ENCODE measurements at places on chromosomes 2 and 18.
A peak's percentile ranks its signal among the peaks of the same experiment; 100 is the strongest.

- no peak for DNase-seq
Measured at GRCh38 chr2:101830555-101830954, 133.0 kb downstream of the MAP4K4 start.

GRCh38 chr18:40088130-40088529 is 1866.9 kb upstream of the PIK3C3 start:
- DNase-seq: no peak

DNA sequence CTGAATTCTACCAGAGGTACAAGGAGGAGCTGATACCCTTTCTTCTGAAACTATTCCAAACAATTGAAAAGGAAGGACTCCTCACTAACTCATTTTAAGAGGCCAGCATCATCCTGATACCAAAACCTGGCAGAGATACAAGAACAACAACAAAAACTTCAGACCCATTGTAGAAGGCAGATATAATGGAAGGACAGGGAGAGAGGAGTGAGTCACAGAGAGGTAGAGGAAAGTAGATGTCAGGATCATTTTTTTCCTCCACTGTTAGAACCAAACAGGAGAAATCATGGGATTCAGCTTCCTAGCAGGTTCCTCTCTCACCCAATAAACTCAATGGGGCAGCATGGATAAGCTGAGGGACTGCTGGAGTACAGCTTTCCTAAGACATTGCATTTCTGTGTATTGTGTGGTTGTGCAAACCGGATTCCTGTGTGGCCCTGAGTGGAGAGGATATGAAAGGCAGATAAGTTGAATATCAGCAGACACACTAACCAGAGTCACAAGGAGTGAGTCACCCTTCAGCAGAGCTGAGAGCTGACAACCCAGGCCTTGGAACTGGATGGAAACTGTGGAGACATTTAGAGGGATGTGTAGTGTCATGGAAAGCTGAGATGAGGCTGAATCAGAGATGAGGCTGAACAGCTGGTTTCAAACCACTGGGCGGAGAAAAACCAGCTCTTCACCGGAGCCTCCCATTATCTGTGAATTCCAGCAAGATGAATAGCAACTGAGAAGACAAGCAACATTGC is 60.9 kb upstream of the MMADHC start:
- no peak for DNase-seq

DNA sequence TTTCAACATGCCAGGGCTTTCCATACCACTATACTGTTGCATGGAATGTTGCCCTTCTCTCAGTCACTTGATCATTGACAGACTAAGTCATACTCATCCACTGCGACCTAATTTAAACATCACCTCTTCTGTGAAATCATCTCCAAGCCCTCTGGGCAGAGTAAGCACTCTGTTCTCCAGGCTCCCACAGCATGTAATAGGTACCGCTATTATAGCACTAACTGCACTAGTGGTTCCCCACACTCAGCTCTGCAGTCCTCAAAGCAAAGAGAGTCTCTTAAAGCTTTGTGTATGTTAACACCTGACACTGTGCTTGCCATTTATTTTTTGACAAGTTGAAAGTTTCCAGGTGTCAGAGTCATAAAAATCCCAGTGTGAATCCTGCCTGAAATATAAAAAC is 947.2 kb downstream of the ERBB4 start:
- no peak for DNase-seq

DNA sequence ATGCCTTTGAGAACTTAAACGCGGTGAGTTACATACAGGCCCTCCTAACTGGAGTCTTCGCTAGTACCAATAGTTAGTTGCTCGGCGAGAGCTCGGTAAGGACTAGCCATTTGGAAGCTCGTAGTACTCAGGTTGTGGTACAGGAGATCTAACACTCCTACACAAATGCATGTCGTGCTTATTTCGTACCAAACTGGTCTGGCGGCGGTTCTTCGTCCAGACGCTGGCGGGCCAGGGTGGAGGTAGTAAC is 346 bp upstream of the VRK2 start:
- DNase-seq: no peak

GRCh38 chr18:785242-785641 is 26.8 kb downstream of the YES1 start:
- DNase-seq: no peak

DNA sequence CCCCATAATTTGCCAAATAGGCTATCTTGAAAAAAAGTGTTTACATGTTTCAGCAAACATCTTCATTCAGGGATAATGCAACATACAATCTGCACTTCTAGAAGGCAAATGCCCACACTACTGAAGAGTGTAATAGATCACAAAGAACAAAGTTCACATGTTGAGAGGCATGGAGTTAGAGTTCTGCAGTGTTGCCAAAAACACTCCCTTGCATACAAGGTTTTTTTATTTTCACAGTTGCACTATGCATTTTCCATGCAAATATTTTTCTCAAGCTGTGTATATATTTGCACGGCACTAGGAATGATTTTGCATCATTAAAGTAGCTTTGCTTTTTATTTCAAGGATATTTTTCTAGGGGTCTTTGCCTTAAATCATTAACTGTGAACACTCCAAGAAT is 409.9 kb downstream of the THSD7B start:
- no peak for DNase-seq

DNA sequence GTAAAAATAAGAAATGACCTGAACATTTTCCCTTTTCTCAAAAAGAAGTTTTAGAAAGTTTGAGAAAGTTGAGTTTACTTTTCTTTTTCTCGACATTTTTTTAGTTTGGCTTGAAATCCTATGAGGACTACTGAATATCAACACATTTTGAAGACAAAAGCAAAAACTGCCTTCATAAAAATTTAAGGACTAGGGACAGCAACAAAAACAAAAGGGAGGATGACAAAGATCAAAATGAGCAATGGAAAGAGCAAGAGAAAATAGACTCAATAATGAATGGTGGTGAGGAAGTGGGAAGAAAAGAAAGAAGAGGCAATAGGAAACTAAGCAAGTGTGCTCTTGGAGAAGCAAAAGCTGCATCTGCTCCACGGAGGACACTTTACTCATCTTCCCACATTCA is 82.5 kb downstream of the ABCA12 start:
- DNase-seq: no peak

- DNase-seq: no peak
Measured at GRCh38 chr2:181054843-181055242, 74.4 kb downstream of the UBE2E3 start.

DNA sequence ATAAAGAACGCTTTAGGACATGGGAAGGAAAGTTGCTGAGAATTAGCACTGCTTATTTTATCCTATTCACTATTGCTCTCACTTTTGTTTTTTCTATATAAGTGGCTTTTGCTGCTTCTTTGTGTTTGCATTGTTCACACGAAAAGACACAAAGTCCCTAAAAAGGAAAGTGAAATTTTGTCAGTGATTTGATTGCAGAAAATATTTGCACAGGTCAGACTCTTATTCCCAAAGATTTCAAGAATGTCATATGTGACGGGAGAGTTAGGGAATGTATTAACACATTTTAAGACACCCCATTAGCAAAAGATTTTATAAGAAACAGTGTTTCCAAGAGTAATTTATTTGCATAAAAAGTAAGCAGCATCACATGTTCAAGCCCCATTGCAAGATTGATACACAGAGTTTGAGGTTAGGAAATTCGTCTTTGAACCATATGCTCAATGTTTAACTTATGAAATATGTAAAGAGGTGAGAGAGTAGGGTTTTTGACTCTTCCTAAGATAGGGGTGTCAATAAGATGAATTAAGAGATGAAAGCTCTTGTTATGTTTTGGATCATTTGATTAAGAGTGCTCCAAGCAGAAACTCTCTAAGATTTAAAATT is 57.0 kb downstream of the CCDC102B start:
- no peak for DNase-seq

GRCh38 chr18:13629841-13630715 is 96.3 kb downstream of the FAM210A start:
- DNase-seq: peak; percentile 55

- DNase-seq: peak; percentile 18
Measured at GRCh38 chr2:64679673-64680425, 26.1 kb upstream of the SERTAD2 start.

GRCh38 chr2:128639693-128640092 is 321.0 kb upstream of the HS6ST1 start:
- DNase-seq: no peak

DNA sequence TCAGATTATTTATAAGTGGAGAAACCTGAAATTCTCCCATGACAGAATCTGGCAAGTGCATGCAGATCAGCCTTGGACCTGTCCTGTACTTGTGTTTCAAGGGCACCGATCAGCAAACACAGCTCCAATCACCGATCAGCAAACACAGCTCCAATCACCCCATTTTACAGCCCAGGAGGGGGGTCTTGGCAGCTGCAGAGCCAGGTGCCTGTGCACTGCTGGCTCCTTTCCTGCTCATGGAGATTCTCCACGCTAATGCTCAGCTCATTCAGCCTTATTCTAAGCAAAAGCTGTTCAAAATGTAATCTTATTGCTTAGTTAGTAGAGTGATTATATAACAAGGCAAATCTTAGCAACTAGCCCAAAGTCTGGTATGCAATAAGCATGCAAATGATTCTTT is 623.1 kb upstream of the HS6ST1 start:
- DNase-seq: no peak

DNA sequence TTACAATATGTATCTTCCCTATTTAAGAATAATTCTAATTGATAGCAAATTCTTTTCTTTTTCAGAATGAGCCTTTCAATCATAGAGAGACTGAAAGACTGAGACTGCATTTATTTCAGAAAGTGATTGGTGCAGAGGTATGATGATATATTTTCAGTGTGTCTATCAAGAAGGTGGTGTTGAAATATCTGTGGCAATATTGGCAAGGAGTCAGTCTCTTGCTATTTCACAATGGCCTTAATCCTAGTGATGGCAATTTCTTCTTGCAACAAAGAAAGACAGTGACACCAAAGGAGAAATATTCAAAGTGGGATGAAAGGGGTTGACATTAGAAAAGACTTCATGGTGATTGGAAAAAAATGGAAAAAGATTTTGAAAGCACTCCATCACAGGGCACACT is 21.7 kb upstream of the ZBTB14 start:
- no peak for DNase-seq

- DNase-seq: no peak
Measured at GRCh38 chr18:21264651-21265050, 22.6 kb downstream of the GREB1L start.

- DNase-seq: no peak
Measured at GRCh38 chr18:58637946-58638345, 9.1 kb upstream of the ALPK2 start.

- DNase-seq: peak; percentile 30
Measured at GRCh38 chr2:201964631-201965206, 68.9 kb upstream of the FZD7 start.

- no peak for DNase-seq
Measured at GRCh38 chr18:47250391-47251046, 941 bp downstream of the SKOR2 start.

DNA sequence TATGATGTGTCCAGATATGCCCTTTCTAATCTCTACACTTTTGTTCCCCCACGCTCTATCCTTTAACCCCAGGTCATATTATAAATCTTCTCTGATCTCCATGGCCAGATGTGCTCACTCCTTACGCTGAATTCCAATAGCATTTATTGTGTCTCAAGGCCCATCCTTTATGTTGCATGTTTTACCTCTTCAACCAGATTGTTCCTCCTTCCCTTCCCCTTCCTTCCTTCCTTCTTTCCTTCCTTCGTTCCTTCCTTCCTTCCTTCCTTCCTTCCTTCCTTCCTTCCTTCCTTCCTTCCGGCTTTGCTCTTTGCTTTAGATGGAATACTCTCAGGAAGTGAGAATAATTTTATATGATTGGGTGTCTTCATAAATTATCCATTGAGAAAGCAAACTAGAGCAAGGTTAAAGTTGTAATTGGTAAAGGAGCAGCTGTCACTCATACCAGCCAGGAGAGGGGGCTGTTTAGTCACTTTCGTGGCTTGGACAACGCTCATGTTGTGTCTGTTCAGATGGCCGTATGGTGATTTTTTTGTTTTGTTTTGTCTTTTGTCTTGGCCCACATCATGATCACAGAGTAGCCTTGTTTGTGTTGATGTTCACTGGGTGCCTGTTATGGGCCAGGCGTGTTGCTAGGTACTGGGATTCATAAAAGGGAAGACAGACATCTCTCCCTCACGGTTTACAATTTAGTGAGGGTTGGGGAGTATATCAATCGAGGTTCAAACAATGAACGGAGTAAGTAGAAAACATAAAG is 68.0 kb downstream of the DAW1 start:
- DNase-seq: peak; percentile 27

- no peak for DNase-seq
Measured at GRCh38 chr18:43054815-43055519, 60.5 kb downstream of the RIT2 start.

GRCh38 chr2:181680055-181680936 is at the start of gene NEUROD1:
NEUROD1 (minus strand) TSS chr2:181680517; CDS start chr2:181678860, 1,657 bp downstream.
- DNase-seq: peak; percentile 98

DNA sequence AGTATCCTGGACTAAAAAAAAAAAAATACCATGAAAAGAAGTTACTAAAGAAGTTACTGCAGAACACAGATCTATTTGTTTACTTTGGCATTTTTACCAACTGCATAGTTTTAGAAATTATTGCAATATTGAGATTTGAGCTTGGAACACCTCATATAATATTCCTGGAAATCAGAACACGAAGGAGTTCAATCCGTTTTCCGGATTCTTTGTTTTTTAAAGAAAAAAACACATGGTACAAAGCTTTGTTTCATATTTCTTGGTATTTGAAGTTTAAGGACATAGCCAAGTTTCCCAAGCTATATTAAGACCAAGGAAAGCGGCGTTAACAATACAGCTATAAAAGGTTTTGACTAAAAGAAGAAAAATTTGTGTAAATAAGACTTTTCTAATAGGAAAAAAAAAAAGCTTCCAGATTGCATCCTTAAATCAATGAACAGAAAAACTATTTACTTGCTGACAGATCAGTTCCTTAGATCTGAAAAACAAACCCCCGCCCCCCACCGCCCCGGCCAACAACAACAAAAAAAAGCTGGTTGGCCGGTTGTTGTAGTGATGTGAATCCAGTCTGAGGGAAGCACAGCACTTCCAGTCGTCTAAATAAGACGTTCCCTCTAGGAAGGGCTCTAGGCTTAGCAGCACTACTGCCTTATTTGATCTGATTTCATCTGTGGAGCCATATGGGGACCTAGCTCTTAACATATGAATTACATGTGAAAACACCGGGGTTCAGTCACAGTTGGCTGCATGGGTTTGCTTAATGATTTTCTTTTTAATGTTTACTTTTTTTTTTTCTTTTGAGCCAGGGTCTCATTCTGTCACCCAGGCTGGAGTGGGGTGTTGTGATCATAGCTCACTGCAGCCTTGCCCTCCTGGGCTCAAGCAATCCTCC is 2.5 kb upstream of the RHOB start:
- peak; percentile 49 for DNase-seq

- no peak for DNase-seq
Measured at GRCh38 chr2:211609127-211609526, 929.5 kb downstream of the ERBB4 start.

DNA sequence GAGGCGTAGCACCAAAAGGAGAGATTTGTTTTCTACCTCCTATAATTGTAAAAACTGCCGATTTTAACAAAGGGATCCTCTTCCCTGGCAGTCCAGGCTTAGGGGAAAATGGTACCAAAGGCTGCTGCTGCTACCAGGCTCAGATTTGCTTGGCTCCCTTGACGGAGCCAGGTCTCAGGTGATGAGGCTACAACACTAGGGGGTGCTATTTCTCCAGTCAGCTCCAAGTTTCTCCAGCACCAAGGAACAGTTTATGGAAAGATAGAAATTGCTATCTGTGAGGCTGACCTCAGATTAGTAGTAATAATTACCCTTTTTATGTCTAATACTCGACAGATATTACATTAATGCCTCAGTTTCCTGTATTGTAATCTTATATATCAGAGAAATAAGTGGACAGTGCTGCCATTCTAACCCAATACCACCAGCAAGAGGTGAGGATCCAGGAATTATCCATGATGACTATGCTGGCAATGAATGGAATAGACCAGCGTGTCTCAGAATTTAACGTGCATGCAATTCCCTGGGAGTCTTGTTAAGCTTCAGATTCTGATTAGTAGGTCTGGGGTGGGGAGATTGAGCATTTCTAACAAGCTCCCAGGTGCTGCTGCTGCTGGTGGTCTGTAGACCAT is 111.3 kb downstream of the ESCO1 start:
- DNase-seq: peak; percentile 51
